ENCODE measurements at places on chromosomes 11 and 22.
A peak's percentile ranks its signal among the peaks of the same experiment; 100 is the strongest.

GRCh38 chr11:36265793-36266628 is 23.2 kb downstream of the COMMD9 start:
- peak; percentile 81 for DNase-seq

DNA sequence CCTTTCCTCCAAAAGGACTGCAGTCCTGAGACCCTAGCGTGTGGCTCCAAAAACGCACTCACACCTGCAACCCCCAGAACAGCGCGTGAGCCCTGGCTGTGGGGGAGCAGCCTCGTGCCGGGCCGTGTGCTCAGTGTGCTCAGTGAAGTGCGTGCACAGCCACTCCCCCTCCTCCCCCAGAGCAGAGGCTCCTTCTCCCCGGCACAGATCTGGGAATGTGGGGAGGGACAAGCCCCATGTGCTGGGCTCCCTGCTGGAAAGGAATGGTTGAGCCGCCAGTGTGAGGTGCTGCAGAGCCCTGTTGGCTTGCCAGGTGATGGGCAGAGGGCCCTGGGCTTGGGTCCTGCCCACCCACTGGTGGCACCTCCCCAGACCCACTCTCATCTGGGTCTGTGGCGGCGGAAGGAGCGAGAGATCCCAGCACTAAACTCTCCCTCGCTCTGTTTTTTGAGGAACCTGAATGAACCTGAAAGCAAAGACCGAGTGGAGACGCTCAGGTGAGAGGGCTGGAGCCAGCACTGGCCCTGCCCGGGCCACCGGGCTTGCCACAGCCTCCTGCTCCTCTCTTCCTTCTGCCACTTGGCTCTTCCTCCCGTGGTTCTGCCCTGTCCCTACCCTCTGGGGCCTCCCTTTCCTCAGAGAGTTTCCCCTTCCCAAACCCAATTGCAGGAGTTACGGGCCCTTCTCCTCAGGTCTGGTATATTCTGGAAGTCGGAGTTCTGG is 9.0 kb downstream of the RCOR2 start:
- peak; percentile 53 for DNase-seq

DNA sequence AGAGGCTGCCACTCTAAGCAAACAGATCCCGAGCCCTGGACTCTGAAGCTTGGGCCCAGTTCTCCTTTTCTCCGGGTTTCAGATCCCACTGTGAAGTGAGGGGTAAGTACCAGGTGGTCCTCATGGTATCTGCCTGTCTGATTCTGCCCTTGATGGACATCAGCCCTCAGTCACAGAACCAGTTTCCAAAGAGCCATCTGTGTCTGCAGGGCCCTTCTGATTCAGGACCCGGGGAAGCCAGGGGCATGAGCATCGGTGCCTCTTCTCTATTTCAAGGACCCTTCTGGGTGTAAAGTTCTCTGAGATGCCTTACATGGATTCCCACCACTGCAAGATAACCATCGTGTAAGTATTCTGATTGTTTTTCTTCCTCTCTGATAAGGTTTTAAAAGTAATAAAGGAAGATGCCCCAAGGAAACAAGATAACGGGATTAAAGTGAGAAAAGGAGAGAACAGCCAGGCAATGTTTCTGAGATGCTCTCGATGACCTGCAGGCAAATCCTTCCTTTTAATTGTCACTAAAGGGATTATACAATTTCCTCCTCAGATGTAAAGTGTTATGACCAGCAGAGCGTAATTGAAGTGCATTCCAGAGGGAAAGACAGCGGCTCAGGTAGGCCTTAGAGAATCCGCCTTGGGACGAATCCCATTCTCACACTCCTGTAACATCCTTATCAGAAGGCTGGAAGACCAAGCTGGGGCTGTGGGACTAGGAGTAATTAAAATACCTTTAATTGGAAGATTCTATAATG is 924.3 kb downstream of the TBC1D22A start:
- DNase-seq: no peak

DNA sequence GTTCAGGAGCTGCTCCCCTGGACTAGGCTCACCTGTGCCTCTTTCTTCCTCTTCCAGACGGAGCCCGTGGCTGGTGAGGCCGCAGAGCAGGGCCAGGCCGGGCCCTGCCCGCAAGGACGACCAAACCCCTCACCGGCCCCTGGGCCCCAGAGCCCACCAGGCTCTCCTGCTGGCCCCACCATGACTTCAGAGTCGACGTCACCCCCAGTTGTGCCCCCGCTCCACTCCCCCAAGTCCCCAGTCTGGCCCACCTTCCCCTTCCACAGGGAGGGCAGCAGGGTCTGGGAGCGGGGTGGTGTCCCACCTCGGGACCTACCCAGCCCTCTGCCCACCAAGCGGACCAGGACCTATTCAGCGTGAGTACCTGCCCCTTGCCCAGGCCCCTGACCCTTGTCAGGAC is 11.0 kb downstream of the CSDC2 start:
- DNase-seq: no peak

DNA sequence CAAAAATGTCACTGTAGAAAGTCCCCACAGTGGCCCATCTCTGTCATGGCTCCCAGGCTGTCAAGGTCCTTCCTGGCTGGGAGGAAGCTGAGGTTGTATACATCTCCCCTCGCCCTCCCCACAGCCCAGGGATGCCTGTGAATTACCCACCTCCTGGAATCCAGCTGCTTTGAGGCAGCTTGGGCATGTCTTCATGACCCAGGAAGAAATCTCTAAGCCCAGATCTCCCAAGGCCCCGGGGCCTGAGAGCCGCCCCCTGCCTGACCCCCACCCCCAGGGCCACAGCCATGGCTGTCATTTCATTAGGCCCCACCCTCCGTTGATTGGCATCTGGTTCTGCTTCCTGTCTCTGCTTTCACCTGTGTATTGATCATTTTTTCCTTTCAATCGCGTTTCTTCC is 207.5 kb downstream of the TBC1D22A start:
- no peak for DNase-seq

GRCh38 chr11:63813035-63813562 is at the start of gene SPINDOC:
Gene SPINDOC (plus strand): TSS chr11:63813456. CDS start chr11:63813687, 231 bp downstream.
- DNase-seq: peak; percentile 98

GRCh38 chr11:66243782-66244535 is 24.5 kb upstream of the RAB1B start:
- no peak for DNase-seq

GRCh38 chr22:43529934-43530333 is 118.1 kb downstream of the MPPED1 start:
- no peak for DNase-seq

DNA sequence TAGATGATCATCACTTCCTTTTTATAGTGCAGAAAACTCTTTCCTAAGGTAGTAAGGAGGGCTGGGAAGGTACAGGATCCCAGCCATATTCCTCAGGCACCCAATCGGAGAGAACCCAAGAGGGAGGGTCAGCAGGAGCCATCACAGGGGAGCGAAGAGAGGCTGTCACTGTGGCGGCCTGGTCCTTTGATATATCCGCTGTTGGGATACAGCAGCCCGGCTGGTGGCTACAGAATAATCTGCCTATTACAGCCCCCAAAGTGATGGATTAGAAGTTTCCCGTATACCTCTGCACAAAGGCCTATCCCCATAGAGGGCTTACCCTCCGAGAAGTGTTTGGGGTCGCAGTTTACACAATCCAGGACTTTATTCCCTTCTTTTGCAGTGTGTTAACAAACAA is 48.5 kb downstream of the OR4D9 start:
- DNase-seq: no peak

- DNase-seq: no peak
Observed at GRCh38 chr11:123125169-123125568, 63.2 kb upstream of the HSPA8 start.

GRCh38 chr11:88036701-88037100 is 138.5 kb downstream of the RAB38 start:
- no peak for DNase-seq

DNA sequence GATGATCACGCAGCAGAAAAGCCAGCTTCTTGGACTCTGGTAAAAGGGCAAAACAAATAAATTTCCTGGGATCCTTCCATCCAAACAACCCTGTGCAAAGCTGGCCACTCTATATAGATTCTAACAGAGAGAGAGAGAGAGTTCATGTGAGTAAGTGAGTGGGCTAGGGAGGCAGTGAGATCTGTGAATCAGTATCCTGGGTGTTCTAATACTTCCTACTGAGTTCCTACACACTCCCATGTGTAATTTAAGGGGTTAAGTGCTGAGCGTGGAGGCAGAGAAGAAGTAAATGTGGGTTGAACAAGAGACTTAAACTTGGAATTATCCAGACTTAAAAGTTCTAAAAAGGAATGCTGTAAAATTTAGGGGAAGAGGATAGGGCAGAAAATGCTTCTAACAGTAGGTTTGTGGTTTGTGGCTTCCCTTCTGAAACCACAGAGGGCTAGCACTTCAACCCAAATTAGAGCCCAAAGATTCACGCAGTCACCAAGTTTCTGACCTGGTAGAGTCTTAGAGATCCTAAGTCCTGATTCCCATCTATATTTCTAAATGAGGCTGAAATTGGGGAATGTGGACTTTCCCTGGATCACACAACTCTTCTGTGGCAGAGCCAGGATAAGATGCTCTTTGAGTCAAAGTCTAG is 413.9 kb downstream of the TENM4 start:
- DNase-seq: no peak
